ENCODE measurements at places on chromosomes 3 and 15.

DNA sequence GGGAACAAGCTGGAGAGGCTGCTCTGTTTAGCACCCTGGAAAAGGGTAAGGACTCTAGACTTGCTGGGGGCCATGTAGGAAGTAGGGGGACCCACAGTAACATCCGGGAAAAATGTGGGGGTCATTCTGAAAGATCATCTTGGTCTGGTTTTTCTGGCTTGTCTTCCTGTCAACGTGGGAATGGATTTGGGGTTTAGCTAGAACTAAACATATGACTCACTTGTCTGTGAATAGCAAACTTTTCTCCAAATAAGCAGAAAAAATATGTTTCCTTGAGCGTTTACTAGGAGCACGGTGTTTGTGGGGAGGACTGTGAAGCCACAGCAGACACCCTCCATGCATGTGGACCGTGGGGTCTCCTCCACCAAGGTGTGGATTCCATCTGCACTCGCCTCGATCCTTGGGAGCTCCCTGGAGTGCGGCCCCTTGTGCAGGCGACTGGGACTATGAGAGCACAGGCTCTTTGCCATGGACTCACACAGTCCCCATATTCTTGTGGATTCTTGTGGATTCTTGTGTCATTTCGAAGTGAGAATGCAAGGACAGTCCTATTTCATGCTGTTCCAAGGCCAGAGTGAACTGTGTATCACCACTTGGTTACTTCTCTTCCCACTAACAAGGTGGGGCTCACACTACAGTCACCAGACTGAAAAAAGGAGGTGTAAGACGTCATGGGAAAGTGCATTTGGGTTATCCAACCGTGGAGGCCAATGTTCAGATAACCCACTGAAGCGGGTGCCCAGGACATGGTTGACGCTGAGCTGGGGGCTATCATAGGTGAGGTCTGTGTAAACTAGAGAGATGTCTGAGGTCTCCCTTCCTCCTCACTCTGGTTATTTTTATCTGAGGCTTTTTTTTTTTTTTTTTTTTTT, 25.5 kb downstream of the PGPEP1L start:
- DNase-seq, result no peak

- DNase-seq, result no peak
Observed at GRCh38 chr3:58544541-58544940, 7.6 kb upstream of the ACOX2 start.

GRCh38 chr3:38255627-38256026, 10.0 kb upstream of the SLC22A13 start:
- no peak for DNase-seq

- DNase-seq, result no peak
Observed at GRCh38 chr15:68994149-68994548, 20.3 kb upstream of the NOX5 start.

DNA sequence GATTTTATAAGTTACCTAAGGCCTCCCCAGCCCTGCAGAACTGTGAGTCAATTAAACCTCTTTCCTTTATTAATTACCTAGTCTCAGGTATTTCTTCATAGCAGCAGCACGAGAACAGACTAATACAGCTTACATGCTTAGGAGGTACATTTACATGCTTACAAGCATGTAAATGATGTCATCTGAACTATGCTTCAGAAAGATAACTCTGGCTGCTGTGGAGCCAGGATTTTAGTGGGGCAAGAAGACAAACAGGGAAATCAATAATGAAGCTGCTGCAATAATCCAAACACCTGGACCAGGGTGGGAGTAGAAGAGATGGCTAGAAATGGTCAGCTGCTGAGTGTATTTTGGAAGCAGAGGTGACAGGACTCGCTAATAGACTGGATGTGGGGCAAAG, 9.6 kb downstream of the NDUFAF1 start:
- DNase-seq, result no peak

GRCh38 chr3:175558261-175558660, 699.1 kb downstream of the NAALADL2 start:
- no peak for DNase-seq

GRCh38 chr15:58267051-58267450, 128.9 kb downstream of the AQP9 start:
- no peak for DNase-seq

GRCh38 chr15:73283366-73283962, 85.3 kb downstream of the HCN4 start:
- DNase-seq, result no peak

DNA sequence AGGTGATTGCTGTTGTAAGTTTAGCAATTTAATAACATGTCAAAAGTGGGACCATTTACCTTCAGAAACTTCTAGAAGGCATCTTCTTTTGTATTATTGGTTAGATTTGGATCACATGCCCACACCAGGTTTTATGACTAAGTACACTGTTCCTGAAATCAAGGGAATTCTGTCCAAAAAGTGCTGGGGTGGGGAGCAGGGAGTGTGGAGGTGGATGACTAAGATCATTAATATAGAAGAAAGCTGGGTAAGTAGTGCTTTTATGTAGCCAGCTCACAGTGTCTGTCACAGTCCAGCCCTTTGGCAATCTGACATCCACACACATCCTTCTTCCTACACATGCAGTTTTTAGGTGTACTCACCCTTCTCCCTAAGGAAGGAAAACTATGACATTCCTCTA, 120.0 kb downstream of the TMCO5A start:
- DNase-seq, result no peak

DNA sequence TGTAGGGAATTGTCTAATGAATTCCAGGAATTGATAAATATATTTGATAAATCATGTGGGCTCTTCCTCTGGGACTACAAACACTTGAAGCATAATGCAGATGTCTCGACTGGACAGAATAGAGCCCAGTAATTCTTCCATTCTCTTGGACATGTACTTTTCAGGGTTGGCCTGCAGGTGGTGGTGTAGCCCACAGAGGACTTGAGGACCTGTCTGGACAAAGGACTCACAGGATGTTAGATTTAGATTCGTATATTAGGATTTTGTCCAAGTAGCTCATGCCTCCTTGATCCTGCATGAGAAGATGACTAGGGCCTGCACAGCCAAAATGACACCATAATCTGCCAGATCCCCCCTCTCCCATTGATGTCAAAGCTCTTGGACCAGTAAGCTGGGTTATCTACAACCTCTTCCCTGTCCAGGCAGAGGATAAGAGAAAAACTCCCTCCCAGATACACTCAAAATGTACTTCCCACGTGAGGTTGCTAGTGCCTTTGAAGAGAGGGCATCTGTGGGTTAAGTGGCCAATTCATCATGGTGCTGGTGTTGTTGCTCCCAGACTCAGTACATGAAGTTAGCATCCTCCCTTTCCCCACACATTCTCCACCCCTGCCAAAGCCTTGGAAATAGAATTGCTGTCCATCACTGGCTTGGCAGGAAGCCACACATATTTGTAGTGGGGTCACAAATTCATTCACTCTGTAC, 88.6 kb upstream of the ZNF280D start:
- peak; percentile 56 for DNase-seq

GRCh38 chr3:167521006-167521355, 47.1 kb upstream of the SERPINI2 start:
- DNase-seq, result no peak

DNA sequence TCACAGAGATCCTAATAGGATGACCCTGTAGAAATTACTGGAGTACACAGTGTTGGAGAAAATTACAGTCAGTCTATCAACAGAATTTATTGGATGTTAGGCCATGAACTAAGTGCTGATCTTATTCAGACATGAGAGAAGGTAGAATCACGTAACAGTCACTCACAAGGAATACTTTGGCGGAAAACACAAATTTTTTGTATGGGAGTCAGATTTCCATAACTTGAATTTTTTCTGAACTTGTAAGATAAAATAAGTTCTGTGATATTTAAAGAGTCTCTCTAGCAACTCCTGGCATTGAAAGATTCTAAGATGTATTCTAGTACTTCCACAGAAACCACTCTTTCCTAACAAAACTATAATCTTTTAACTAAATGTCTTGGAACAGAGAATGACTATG, 178.8 kb upstream of the MME start:
- no peak for DNase-seq

- no peak for DNase-seq
Observed at GRCh38 chr3:101702726-101703125, 16.2 kb upstream of the RPL24 start.

All from CD4-positive, alpha-beta T cell treated with Interferon alpha-2 for 1 hour (primary cell).